ENCODE measurements at places on chromosomes 12 and 14.
A peak's percentile ranks its signal among the peaks of the same experiment; 100 is the strongest.

DNA sequence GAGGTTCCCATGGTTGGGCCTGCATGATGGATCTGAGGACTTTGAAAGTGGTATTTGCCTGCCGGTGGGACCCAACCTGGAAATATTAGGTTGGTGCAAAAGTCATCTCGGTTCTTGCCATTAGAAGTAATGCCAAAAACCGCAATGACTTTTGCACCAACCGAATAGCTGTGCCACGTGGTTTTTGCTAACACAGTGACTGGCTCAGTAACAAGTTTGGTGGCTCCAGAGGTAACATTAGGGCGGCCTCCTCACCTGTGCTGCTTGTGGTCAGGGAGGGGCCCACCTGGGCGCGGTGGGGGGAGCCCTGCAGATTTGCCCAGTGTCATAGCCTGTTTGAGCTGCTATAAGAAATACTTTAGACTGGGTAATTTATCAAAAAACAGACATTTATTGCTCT lies 1.8 kb downstream of the BDKRB2 start:
- peaks cover 6% of the 10 kb centered on the region for H3K4me1 ChIP-seq
- H3K27ac ChIP-seq: no peak overlapping the region
- H3K27me3 ChIP-seq: peaks cover 2% of the 10 kb centered on the region
- no peak overlapping the region for H3K4me3 ChIP-seq

DNA sequence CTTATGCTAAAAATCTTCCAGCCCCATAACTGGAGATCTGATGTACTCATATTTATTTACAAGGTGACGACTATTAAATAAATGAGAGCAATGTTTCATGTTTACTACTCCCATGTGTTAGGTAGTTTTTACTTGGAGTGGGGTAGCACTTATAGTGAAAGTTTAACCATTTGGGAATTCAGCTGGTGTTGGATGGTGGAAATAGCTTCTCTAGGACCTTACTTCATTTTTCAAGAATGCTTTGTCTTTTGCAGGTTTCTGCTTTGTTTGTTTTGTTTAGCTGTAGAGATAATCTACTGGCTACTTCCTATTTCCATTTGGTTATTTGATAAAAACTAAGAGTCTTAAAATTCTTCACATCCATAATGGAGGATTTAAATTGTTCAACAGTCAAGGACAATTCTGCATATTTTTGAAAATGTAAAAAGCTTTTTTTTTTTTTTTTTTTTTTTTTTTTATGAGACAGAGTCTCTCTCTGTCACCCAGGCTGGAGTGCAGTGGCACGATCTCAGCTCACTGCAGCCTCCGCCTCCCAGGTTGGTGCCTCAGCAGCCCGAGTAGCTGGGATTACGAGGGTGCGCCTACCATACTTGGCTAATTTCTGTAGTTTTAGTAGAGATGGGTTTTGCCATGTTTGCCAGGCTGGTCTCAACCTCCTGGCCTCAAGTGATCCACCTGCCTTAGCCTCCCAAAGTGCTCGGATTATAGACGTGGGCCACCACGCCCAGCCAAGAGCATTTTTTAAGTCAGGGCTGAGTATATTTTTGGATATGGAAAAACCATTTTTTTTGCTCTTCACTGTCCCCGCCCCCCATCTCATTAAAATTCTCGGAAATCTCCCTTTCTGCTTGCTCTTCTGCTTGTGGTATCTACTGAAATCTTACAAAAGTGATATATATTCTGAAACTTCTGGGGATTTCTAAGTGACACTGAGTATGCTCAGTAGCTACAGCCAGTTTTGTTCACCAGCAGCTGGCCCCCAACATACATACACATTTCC lies 1.4 kb upstream of the ABCD2 start:
- no peak for DNase-seq
- H3K27ac ChIP-seq: no peak overlapping the region
- no peaks in the 10 kb centered on the region for H3K36me3 ChIP-seq
- no peaks in the 10 kb centered on the region for H3K27me3 ChIP-seq
- H3K4me3 ChIP-seq: no peak overlapping the region
- H3K4me1 ChIP-seq: 0 out of 2 replicates have a peak, but pooled peaks cover 2% of the 10 kb centered on the region

DNA sequence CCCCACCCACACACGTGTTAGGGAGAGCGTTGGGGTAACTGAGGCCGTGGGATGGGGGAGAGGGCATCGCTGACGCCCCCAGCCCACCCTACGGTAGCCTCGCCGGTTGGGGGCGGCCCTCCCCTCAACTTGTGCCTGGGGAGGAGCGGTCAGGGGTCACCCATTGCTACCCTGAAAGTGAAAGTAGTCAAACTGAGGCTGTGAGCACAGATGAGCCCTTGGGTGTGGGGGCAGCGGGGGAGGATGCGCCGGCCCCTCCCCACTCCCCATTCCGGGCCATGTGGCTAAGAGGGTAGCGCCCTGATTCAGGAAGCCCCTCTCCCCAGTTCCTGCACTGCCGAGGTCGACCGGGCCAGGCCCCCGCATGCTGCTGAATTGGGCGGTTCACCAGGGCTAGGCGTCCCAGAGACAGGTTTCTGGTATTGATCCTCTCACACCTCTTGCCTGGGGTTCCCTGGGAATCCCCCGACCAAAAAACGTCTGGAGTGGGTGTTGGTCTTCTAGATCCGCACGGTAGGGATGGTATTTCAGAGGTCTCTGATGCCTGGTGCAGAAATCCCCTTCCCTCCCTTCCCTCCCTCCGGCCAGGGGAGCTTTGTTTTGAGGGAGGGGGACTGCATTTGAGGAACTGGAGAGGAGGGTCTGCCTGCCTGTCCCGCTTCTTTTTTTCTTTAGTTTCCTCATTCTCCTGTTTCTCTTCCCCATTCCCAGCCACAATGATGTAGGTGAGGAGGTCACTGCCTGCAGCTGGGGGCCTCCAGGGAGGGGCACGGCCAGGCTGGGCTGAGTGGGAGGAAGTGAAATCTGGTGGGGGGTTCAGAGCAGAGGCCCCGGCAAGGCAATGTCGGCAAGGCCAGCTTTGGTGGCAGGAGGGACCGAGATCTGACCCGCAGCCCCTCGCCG lies 1.0 kb downstream of the SH2B3 start:
- peak overlapping the region; percentile 58 for H3K4me3 ChIP-seq
- peaks cover 17% of the 10 kb centered on the region for H3K4me1 ChIP-seq
- H3K27me3 ChIP-seq: no peaks in the 10 kb centered on the region
- no peak overlapping the region for H3K27ac ChIP-seq
- DNase-seq: no peak

DNA sequence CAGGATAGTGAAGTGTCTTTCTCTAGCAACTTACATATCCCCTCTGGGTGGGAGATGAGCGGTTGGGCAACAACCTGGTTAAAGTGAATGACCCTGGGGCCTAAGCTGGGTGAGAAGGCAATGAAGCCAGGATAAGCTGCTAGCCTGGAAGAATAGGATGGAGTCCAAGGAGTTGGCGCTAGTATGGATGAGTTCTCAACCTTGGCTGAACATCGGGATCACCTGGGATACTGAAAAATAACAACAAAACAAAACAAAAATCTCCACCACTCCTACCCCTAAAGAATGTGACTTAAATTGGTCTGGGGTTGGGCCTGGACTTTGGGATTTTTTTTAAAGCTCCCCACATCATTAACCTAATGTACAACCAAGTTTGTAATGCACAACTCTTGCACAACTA lies 4.8 kb upstream of the RPS6KA5 start:
- no peak overlapping the region for H3K27ac ChIP-seq
- H3K4me3 ChIP-seq: no peak overlapping the region
- H3K4me1 ChIP-seq: no peaks in the 10 kb centered on the region
- no peaks in the 10 kb centered on the region for H3K27me3 ChIP-seq
